Effector CD8-positive, alpha-beta T cell (primary cell): ENCODE measurements at places on chromosomes 3 and 15.

- no peak for DNase-seq
Measured at GRCh38 chr3:185934767-185935464, 2.9 kb downstream of the TRA2B start.

GRCh38 chr3:35932995-35933394 lies 293.7 kb downstream of the ARPP21 start:
- DNase-seq, result no peak

GRCh38 chr3:116139641-116140040 lies 305.6 kb downstream of the LSAMP start:
- no peak for DNase-seq

DNA sequence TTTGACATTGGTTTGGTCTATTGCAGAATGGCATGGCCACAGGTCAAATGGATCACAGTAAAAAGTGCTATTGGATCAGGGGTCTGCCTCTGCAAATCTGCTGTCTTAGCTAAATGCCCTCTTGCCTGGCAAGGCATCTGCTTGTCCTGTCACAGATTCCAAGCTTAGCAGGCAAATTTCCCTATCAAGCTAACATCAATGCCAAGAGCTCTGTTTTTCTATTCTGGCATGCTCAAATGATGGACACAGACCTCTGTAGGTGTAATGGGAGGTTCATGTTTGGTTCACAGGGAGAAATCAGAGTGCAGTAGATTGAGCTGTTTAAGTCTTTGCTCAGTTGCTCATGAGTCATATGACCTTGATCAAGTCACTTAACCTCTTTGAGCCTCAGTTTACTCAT lies 54.8 kb upstream of the CPB1 start:
- DNase-seq, result no peak

GRCh38 chr3:50189274-50189673 lies 2.1 kb upstream of the GNAT1 start:
- no peak for DNase-seq

DNA sequence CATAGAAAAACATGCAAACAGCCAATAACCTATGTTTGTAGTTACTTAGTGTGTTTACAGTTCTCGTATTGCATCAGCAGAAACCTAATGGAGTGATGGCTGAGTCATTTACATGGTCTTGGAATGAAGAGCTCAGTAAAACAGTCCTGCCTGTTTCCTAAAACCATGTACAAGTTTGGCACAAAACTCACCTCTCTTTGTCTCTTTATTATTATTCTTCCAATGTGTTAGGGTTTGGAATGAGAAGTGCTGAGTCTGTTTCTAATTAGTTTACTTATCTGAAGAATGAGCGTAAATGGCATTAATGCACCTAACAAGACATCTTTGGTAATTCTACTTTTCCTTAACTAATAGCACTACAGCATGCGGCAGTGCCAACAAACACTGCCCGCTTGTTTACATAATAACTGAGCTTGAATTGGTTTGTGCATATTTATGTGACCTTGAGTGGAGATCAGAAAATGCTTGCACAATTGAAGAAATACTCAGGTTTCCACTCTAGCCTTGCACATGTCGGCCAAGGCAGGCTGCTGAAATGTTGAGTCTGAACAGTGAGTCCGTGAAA lies 385.4 kb upstream of the SEMA6D start:
- DNase-seq, result no peak

DNA sequence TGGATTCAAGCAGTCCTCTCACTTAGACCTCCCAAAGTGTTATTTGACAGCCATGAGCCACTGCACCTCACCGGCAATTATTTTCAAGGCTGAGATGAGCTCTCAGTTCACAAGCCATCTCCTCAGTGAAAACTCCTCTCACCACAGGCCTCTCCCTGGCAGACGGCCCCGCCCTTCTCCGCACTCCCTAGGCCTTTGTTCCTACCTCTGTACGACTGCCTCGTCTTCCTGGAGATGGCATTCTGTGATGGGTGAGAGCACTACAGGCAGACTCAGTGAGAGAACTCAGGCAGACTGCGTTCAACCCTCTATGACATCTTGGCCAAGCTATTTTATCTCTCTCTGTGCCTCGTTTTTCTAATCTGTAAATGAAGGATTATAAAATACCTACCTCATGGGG lies 67.0 kb upstream of the TPM1 start:
- no peak for DNase-seq

DNA sequence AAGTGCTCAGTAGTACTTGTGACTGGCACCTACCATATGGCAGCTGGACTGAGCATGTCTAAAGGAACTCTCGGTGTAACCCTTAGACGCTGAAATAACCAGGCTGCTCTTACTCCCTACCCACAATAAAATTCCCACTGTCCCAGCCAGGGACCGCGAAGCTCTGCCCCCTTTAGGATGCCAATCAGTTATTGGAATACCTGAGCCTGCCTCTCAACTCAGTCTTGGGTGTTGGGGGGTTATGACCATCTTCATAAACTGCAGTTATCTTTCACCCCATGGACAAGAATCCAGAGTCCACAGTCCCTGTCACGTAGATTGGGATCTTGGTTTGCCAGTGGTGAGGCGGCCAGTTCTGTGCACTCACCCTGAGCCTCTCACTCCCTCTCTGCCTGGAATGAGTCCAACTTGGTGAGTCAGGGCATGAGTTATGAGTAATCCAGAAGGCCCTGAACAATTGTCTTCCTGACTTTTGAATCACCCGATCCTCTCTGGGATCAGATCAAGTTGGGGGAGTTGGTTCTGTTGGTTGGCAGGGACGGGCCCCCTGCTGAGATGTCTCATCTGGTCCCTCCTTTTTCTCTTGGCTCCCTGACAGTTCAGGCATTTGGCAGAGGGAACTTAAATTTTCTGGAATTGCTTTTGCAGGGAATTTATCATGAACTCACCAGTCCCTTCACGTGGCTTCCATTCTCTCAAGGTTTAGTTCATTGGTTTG lies 120.1 kb upstream of the UBE2E1 start:
- DNase-seq, result no peak

DNA sequence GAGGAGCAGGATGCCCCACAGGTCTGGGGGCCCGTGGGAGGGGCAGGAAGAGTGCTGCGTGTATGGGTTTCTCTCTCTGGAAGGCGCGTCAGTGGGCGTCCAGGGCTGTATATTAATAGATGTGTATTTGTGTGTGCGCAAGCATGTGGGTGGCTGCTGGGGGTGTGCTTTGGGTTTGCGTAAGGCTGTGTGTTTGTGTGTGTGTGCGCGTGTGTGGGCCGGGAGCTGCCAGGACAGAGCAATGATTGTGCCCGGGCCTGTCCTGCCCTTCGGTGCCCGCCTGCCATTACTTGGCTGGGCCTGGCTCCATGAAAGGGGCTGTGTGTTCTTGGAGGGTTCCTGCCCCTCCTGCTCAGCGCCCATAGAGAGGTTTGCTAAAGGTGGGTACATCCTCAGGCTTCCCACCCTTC lies 16.3 kb downstream of the CSPG4 start:
- DNase-seq, result no peak

GRCh38 chr3:37218206-37218605 lies 43.8 kb upstream of the LRRFIP2 start:
- DNase-seq, result no peak

DNA sequence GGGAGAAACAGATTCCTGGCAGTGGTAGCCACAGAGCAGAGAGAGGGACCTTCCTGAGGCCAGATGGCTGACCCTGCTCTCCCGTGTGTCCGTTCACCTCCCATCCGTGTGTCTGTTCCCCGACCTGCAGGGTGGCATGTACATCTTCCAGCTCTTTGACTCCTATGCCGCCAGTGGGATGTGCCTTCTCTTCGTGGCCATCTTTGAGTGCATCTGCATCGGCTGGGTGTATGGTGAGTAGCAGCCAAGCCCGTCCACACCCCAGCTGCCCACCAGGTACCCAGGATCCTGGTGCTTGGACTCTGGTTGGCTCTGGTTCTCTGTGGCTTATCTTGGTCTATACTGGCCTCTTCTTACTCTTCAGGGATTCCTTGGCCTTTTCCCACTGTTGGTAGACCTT lies 59.5 kb upstream of the SLC6A1 start:
- no peak for DNase-seq
